KBM-7 (cell line): ENCODE measurements at places on chromosomes 4 and X.

- DNase-seq = no peak
These were observed 1.8 kb downstream of the CAMK2D start for GRCh38 chr4:113759696-113760093.

DNA sequence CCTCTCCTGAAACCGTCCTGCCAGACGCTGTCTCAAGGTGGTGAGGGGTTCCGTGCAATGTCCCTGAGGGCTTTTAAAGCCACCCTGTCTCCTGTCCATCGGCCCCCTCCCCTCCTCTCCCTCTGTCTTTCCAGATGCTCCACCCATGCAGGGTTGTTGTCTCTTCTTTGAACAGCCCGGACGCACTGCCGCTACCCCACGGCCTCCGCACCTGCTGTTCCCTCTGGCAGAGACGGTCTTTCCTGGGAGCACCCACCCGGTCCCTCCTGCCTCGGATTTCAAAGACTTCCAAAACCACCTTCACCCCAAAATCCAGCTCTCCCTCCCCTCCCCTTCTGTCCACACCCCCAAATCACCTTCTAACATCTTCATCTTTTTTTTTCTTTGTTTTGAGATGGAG is 4.1 kb upstream of the ASMT start:
- DNase-seq = no peak

DNA sequence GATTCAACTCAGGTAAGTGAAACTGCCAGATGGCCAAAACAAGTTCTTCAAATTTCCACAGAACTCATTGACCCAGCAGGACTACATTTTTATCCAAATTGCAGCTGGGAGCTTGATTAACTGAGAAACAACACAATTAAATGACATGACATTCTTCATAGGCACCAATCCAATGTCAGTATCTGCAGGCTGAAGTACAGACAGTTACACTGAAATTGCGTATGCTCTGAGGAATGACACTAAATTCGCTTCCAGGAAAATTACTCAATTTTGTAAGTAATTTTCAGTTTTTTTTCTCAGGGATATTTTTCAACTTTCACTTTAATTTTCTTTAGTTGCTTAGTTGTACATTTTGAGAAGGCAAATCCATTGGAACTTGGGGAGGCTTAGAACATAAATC is 4.5 kb downstream of the C1GALT1C1 start:
- DNase-seq = no peak

GRCh38 chr4:105257817-105258495 is 111.3 kb downstream of the TET2 start:
- DNase-seq = no peak

DNA sequence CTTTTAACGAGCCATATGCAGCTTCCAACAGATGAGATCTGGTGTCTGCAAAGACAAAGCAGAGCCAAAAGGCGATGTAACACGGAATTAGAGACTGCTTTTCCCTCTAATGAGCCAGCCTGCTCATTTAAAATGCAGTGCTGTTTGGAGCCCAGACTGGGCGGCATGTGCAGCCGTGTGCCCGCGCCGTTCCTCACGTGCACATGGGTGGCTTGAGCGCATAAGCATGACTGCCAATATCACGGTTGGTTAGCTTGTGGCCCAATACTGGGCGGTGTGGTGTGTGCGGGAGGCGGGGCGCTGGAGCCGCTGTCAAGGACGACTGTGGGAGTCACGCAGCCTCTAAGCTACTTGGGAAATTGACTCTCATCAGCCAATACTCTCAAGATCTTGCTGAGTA is 87.0 kb upstream of the SCOC start:
- DNase-seq = no peak

DNA sequence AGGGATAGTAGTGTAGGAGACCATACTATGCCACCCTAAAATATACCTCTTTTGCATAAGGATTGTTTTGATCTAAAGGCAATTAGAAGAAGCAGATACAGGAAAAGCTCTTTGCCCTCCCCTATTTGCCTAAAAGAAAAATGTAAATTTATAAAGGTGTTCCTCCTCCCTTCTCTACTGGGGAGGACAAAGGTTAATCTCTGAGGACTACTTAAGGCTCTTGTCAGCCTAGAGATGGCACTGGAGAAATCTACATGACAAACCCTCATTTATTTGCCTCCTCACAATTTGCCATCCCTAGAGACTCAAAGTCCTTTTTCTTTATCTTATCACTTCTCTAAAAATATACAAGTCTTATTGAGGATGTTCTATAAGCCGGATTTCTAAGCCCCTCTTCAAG is 1021.8 kb downstream of the STPG2 start:
- no peak for DNase-seq

GRCh38 chr4:133096972-133097371 is 52.1 kb upstream of the PCDH10 start:
- DNase-seq = no peak

DNA sequence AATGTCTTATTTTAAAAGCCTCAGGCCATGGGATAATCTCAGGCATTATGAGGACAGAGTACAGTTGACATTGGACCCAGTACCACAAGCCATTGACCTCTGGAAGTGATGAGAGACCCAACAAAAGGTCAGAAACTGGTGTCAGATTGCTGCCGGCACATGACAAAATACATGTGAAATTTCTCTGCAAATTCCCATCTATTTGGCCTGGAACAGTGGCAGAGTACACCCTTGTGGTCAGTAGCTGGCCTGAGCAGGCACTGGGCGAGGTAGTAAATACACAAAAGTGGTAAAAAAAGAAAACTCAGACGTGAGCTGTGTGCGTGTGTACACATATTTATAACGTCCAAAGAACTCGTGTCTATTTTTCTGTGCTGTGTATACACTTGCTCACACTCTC is 155.5 kb downstream of the DHX15 start:
- no peak for DNase-seq

GRCh38 chr4:133969202-133969848 is 232.3 kb downstream of the PABPC4L start:
- DNase-seq = peak; percentile 18

GRCh38 chr4:6233929-6234328 is 33.6 kb upstream of the JAKMIP1 start:
- DNase-seq = no peak

DNA sequence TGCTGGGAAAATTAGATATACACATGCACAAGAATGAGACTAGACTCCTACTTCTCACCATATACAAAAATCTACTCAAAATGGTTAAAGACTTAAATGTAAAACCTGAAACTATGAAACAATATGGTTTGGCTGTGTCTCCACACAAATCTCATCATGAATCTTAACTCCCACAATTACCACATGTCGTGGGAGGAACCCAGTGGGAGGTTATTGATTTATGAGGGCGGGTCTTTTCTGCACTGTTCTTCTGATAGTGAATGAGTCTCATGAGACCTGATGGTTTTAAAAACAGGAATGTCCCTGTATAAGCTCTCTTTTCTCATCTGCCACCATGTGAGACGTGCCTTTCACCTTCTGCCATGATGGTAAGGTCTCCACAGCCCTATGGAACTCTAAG is 48.5 kb upstream of the DDX60 start:
- DNase-seq = peak; percentile 22

DNA sequence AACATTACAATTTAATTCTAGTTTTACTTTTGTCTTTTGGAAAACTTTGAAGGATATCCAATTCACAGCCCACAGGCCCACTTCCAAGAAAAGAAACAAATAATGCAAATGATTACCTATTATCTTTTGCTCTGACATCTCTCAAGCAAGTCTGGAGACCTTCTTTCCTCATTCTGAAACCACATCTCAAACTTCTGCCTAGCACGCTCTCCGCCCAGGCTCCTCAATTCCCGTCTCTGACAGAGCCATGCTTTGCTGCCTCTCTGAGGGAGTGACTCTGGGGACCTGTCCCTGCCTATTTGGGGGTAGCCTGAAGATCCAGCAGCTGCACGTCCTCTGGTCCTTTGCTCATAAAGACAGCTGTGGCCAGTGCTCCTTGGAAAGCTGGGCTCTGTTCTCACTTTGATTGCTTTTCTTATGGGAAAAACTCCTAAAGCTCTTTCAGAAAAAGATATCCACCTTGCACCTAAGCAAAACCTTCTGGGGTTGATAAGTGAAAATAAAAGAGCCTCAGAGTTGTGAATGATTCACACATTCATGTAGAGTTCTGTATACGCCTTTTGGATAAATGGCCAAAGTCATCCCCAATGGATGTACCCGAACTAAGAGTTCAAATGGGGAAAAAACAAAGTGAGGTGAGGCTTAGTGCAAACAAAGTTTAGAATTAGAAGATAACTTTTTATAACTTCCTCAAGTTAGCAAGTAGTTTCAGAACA is 72.4 kb upstream of the TNIP3 start:
- no peak for DNase-seq

DNA sequence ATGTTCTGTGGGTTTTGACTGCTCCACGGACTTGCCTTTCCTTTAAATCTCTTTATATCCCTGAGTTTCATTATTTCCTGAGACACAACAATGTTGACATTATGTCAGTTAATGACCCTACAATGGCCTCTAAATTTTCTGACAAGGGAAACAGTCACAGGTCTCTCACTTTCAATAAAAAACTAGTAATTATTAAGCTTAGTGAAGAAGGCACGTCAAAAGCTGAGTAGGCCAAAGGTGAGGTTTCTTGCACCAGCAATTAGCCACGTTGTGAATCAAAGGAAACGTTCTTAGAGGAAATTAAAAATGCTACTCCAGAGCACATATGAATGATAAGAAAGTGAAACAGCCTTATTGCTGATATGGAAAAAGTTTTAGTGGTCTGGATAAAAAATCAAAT is 930.2 kb upstream of the GRID2 start:
- no peak for DNase-seq

- no peak for DNase-seq
These were observed 111.7 kb downstream of the ADRA2C start for GRCh38 chr4:3877868-3878267.

GRCh38 chrX:48714573-48714972 is 18.0 kb downstream of the SUV39H1 start:
- no peak for DNase-seq

GRCh38 chr4:7111441-7111840 is 43.6 kb upstream of the GRPEL1 start:
- DNase-seq = no peak

- no peak for DNase-seq
These were observed 60.4 kb upstream of the CRMP1 start for GRCh38 chr4:5952975-5953951.

DNA sequence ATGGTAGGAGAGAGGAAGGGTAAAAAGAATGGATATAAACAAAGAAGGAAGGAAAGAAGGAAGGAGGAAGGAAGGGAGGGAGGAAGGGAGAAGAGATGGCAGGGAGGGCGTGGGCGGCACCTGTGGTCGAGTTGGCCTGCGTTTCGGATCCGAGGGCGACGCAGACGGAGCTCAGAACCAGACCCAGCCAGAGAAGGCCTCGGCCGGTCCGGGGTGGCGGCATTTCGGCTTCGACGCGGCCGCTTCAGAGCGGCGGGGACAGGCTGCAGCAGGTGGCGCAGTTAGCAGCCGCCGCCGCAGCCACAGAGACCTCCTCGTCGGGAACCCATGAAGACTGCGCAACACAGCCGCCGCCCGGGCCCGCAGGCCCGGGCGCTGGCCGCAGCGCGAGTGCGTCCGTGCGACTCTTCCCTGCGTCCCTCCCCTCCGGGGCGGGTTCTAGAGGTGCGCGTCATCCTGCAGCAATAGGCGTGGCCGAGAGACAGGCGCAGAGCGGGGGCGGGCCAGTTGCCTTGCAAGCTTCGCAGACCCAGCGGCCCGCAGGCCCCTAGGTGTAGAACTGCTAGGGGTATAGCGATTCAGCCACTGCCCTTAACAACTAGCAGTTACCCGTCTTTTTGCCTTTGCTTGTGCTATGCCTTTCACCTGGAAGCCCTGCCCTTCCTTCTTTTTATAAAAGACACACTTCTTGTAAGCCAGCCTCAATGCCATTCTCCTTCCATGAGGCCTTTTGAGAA is at the start of gene IDS:
IDS (minus strand) TSS at position 392 of the 737 bp plus-strand sequence; CDS start at position 223, 169 bp downstream.
- DNase-seq = peak; percentile 94

DNA sequence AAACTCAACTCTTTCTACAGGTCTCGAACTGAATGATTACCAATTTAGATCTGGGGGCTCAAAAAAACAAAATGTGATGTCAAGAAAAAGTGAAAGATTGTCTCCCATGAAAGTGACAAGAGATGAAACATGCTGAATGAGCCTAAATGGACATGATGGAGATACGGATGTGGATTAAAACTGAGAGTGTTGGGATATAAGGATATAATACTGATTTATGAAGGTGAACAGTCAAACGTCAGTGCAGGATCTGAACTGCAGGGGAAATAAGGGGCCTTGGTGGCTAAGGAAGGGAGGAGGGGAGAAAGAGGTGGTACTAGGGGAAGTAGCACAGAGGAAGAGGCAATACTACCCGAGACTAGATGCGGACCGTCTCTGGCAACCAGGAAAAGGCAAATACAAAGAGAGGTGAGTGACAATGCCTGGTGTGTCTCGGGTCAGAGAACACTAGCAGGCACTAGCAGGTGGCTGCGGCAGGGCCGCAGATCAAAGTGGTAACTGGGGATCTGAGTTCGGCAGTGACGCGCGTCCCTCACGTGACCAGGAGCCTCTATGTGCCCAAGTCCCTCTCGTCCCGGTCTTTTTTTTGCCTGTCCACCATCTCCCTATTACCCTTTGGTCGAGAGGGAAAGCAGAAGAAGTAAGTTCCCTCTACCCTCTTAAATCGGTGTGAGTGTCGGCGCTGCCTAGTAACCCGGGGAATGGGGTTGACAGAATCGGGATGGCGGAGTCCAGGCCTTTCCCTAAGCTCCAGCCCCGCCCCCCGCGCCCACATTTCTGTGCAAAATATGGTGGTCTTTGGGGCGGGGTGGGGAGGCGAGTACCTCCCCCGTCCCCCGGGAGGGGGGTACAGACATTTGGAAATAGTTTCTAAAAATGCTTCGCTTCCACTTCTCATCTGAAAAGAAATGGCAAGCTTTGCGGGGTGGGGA is at the start of gene TCEAL1:
TCEAL1 (plus strand) TSS at position 590 of the 932 bp plus-strand sequence. CDS start 942 bp downstream, outside the sequence.
- peak; percentile 66 for DNase-seq

DNA sequence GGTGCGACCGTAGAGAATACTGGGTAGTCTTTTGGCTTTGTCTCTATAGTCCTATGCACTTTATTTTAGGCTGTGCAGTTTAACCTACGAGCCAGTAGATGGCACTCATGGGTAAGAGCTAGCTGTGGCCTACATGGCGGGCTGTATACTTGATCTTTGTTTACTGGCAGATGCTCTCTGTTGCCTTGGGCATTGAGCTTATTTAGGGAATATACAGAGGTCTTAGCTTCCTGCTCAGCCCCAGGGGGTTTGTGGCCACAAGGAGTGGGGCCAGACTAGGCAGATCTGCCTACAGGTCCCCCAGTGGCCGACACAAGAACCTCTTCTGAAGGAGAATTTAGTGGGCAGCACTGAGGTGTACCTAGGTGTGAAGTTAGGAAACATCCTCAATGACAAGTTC is 227.6 kb upstream of the HDX start:
- peak; percentile 67 for DNase-seq

- no peak for DNase-seq
These were observed 24.9 kb downstream of the GLRA2 start for GRCh38 chrX:14554131-14554715.

- DNase-seq = no peak
These were observed at the start of gene FGFR3 for GRCh38 chr4:1792832-1793495. FGFR3 (plus strand) TSS chr4:1793293; CDS start chr4:1793935, 642 bp downstream.
